Suppressor macrophage treated with lipopolysaccharide for 4 hours (primary cell): ENCODE measurements at places on chromosomes 16 and 17.

GRCh38 chr16:49652456-49653172 is 203.3 kb downstream of the ZNF423 start:
- no peak for DNase-seq

DNA sequence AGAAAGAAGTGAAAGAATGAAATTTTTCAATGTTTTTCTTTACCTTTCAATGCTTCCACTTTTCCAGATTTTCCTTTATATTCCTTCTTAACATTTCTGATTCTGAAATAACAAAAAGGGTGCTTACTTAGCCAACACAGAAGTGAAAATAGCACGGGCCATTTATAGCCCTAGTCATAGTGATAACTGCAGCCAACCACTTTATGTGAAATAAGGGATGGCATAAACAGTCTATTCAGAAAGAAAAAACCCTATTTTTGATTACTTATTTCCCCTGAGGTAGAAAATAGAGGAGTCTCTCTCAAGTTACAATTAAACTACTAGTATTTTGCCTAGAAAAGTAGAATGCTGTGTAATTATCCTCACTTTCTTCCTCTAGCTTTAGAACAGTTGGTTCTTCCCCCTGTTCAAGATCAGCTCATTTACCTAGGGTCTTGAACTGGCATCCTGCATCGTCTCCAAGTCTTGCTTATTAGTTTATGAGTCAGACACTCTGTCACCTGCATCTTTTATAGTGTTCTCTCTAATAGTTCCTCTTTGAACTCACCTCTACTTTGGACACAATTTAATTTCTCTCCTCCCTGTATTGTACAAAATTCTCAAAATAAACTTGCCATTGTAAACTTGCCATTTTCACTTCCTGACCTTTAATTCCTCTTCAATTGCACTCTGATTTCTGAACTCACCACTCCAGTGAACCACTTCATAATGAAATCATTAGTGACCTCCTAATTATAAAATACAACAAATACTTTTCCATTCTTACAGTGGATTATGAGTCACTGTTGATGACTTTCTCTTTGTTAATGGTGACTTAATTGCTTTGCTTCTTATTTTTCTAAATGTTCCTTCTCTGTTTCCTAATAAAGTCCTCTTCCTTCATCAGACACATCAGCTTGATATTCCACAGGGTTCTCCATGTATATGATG is 23.6 kb downstream of the ABCA6 start:
- peak; percentile 68 for DNase-seq

DNA sequence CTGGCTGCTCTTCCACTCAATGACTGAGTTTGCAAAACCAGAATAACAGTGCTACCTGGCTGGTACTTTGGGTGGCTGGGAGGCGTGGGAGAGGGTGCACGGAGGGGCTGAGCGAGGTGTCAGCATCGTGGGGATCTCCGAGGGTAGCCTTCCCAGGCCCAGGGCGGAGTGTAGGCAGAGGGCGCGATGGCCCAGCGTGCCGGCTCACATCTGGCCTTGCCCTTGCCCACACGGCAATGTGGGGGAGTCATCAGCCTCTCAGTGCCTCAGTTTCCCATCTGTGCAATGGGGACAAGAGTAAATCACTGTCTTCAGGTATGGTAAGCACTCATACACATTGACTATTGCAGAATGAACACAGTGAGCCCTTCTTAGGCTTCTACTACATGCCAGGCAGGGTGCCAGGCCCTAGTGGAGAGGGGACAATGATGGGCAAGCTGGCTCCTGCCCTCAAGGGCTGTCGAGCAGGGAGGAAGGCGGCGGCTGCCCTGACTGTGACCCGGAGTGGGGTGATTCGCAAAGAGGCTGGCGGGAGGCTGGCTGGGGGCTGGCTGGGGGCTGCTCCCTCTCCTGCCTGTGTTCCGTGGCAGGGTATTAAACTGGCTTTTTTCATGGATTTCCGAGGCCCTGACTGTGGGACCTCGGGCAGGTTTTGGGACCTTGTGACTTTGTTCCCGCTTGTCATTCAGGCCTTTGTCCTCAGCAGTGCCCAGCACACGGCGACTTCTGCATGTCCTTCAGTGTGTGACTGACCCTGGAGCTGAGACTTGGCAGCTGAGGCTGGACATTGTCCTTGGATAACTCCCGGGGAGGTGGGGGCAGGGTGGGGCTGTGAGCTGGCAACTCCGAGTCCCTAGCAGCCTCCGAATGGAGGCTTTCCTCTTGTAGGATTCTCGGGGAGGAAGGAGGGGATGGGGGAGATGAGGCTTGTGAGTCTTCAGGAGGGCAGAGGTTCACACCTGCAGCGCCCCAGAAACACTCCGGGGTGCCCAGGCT is 243.1 kb downstream of the SEC14L1 start:
- no peak for DNase-seq

GRCh38 chr17:47851764-47852112 is 775 bp upstream of the SP6 start:
- DNase-seq, result no peak

DNA sequence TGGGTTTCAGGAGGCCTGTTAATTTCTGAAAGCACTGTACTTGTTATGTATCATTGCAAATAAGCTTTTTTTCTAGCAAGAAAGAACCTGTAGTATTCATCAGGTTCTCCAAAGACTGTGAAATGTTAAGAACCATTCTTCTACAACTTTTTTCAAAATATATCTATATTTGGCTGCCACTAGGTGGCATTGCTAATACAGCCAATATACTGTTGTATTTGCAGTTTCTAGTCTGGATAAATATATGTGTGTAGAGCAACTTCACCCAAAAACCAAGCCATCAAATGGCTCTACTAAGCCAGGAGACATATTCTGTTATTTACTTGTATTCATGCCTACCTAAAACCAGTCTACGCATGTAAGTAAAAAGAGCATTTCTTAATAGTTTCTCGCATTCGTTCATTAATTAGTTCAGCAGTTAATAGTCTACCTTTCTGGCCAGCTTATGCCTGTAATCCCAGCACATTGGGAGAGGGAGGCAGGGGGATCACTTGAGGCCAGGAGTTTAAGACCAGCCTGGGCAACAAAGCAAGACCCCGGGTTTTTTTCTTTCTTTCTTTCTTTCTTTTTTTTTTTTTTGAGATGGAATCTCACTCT is 39.5 kb downstream of the VMP1 start:
- peak; percentile 70 for DNase-seq

DNA sequence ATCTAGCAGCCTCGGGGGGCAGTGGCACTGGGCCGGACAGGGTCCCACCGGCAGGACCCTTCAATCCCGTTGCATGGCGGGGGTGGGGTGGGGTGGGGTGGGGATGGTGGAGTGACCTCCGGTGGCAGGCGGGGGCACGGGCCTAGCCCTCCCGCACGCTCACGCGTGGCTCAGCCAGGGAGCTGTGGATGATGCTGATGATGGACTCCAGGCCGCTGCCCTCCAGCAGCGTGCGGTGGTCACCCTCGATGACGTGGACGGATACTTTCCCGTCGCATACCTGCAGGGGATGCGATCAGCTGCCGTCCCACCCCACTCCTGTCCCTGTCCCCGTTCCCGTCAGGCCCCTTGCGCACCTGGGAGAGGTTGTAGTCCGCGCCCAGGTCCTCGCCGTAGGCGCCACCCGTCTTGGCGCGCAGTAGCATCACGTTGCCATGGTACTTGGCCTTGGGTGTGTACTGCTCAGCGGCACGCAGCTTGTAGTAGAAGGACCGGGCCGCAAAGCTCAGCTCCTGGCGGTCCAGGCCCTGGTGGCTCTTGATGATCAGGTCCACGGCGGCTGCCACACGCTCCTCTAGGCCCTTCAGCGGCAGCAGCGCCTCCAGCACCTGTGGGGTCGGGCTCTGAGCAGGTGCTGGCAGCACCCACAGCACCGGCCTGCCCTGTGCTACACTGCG is 13.5 kb upstream of the DUS1L start:
- no peak for DNase-seq

DNA sequence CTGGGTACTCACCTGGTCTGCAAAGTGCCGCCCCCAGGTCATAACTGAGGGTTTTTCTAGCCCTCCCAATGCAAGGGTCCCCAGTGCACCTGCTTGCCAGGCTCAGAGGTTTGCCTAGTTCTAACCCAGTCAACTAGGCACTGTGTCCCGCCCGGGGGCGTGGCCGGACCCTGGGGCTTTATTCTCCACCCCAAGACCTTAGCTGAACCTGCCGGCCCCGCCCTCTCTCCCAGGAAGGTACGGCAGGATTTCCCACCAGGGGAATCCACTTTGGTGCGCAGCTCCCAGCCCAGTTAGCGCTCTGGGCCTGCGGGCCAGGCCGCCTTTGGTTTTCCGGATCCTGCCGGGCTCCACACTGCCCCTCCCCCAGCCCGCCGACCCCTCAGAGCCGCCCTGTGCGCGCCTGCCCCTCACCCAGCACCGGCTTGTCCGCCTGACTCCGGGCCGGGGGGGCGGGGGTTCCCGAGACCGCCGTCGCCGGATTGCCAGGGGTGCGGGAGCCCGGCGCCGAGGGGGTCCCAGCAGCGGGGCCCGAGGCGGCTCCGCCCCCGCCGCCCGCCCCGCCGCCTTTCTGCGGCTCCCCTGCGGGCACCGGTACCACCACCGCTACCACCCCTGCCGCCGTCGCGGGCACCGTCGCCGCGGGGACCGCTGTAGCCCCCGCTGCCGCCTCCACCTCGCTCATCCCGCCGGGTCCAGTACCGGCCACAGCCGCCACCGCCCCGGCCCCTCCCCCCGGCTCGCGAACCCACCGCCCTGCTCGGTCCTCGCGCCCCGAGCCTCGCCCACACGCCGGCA is 424 bp downstream of the YBX2 start:
- no peak for DNase-seq

DNA sequence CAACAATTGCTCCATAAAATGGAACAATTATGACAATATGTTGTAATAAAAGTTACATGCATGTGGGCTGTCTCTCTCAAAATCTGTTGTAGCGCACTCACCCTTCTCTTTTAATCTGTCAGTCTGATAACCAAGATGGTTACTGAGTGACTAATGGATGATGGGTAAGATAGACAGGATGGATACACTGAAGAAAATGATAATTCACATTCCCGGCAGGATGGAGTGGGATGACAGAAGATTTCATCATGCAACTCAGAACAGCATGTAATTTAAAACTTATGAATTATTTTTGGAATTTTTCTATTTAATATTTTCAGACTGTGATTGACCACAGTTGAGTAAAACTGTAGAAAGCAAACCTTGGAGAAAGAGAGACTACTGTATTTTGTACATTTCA is 30.5 kb downstream of the CDH13 start:
- DNase-seq, result no peak

DNA sequence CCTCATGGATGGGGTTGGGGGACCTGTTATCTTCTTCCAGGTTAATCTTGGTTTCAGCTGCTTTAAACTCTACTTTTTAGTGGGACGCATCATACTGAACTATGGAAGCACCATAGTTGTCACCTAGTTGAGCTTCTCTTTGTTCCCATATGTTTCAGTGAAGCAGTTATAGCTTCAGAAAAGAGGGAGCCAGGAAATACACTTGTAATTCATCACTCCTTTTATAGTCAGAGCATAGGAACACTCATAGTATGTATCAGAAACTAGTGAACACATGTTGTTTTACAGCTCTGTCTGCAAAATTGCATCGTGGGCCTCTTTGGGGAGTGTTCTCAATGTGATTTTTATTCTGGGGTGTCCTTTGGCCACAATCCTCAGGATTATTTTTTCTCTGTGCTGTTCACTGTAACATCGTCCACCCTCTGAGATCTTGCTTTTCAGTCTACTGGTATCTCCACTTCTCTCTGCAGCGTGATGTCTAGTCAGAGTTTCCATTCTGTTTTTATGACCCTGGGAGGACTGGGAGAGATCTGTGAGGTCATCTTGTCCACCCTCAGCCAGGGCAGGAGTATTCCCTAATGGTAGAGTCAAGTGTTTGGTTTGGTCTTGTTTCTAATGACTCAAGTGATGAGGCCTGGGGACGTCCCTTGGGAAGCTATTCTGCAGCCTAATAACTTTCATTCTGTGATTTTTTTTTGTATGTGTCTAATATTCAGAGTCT is 585.4 kb downstream of the WWOX start:
- DNase-seq, result no peak

- DNase-seq, result no peak
Measured at GRCh38 chr16:4550591-4550990, 5.5 kb upstream of the C16orf96 start.

- no peak for DNase-seq
Measured at GRCh38 chr17:55177855-55178217, 86.9 kb upstream of the HLF start.

DNA sequence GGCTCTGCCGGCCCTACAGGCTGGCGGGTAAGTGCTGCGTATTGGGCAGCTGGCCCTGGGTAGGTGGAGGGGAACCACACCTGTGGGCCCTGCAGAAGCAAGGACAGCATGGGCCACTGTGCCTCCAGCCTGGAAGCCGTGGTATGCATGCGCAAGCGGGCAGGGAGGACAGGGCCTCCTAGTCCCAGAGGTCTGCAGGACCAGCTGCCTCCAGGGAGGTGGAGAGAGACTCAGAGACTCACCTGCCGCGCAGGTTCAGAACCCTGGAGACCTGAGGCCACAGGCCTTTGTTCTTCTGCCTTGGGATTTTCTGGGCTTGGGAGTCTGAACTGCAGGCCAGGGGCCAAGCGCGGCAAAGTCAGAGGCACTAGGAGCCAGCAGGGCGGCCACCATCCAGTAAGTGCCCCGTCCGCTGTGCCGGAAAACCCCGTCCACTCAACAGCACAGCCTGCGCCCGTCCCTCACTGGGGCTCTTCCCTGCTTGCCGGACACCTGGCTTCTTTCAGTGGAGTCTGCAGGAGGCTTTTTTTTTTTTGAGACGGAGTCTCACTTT is 8.8 kb upstream of the RAB40C start:
- DNase-seq, result no peak

- no peak for DNase-seq
Measured at GRCh38 chr16:67919622-67920221, 11.9 kb downstream of the CTRL start.

GRCh38 chr17:79566251-79566955 is 44.4 kb downstream of the RBFOX3 start:
- DNase-seq, result no peak

DNA sequence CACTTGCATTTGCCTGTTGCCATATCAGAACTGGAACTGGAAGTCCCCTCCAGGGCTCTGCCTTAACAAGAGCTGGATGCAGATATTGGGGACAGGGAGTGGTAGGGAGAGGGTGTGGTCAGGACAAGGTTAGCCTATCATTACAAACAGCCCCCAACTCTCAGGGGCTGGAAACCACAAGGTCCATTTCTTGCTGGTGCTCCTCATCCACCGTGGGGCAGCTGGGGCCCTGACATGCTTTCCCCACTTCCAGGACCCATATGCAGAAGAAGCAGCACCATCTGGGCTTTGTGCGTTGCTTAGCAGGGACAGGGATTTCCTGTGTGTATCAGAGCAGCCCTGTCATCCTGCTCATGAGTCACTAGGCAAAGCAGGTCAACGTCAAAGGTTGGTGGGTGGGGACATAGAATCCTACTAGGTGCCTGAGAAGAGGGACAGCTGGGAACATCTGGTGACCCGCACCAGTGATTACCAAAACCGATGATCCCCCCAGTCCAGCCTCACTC is 26.9 kb downstream of the RGS9 start:
- DNase-seq, result peak; percentile 65
